ENCODE measurements at places on chromosomes 13 and 19.

DNA sequence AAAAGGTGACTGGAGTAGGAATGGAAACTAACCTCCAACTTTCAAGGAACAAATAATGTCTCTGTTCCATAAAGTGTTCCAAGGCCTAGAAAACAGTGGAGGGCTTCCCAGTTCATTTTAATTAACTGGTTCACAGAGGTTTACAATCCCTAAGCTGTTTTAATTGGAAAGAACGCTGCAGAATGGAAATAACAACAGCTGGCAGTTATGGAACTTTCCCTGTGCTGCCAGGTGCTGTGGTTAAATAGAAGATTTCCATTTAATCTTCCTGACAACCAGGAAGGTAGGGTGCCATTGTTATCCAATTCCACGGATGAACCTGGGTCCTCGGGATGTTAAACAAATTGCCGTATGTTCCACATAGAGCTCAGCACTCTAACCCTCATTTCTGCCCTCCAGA is 22.2 kb upstream of the PEG3 start:
- DNase-seq = no peak

DNA sequence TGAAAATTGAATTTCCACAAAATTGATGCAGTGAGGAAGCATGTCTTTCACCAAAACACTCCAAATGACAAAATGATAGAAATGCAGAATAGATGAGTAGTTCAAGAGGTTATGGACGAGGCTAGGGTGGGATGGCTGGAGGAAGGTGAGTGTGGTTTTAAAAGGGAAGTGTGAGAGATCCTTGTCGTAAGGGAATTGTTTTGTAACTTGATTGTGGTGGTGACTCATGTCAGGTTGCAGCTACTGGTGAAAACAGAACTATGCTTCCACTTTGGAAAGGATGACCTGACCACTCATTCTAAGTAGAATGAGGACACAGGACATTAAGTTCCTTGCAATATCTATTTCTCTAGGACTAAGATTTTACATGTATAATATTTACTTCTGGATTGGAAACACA is 345.7 kb downstream of the MTUS2 start:
- no peak for DNase-seq

DNA sequence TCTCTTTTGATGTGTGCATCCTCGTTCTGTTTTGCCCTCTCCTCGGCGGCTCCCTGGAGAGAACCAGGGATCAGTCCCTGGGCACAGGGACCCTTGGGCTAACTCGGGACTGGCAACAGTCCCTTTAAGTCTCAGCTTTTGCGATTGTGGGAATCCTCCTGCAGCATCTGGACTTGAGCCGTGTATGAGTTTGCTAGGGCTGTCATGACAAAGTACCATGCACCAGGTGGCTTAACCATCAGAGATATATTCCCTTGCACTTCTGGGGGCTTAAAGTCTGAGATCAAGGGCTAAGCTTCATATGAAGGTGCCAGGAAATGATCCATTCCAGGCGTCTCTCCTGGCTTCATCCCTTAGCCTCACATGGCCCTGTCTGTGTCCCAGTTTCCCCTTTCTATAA is 34.5 kb downstream of the ARHGEF18 start:
- DNase-seq = no peak

DNA sequence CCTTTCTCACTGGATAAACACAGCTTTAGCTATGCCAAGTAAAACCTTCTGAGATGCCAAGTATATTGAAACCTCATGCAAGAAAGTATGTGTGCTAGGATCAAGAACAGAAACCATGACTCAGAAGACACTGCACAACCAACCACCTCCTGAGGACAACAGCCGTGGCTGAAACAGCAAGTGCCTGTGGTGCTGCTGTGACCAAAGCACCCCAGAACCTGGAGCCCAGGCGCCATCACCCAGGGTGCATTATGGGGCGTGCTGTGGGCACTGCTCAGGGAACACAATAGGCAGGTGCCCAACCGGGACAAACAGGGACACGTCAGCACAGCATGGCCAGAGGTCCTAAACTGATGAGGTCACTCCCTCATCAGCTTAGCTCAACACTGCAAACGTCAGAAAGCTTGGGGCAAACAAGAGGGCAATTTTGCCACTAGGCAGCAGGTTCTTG is 101.3 kb upstream of the SLC15A1 start:
- DNase-seq = no peak

GRCh38 chr19:58356766-58357480 is 3.6 kb upstream of the A1BG start:
- no peak for DNase-seq

DNA sequence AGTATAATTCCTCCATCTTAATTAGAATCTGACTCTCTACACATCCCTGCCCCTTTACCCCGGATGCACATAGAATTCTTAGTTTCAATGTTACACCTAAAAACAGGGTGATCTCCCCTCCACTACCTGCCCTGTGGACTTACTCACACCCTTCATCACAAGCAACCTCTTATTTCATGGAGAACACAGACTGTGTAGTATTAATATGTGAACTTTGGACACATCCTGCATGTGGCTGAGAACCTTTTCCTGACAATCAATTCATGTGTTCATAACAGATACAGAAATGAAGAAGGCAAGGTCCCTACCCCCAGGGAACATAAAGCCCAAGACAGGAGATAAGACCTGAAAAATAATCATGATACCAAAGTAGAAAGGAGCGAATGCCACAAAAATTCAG is 11.8 kb downstream of the CEACAM6 start:
- no peak for DNase-seq

DNA sequence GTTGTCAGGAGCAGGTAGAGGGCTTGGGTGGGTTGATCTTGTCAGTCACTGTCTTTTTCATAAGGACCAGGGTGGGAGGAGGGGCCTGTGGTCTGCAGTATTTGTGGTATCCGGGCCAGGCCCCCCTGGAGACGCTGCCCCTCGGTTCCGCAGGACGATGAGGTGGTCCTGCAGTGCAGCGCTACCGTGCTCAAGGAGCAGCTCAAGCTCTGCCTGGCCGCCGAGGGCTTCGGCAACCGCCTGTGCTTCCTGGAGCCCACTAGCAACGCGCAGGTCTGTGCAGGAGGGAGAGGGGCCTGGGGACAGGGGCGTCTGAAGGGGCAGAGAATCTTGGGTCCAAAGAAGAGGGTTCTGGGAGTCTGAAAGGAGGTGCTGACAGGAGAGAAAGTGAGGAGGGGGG is 7.1 kb downstream of the RYR1 start:
- no peak for DNase-seq

- no peak for DNase-seq
Observed at GRCh38 chr13:21733475-21734263, 62.8 kb downstream of the FGF9 start.

- no peak for DNase-seq
Observed at GRCh38 chr13:50995854-50996253, 86.3 kb downstream of the RNASEH2B start.

DNA sequence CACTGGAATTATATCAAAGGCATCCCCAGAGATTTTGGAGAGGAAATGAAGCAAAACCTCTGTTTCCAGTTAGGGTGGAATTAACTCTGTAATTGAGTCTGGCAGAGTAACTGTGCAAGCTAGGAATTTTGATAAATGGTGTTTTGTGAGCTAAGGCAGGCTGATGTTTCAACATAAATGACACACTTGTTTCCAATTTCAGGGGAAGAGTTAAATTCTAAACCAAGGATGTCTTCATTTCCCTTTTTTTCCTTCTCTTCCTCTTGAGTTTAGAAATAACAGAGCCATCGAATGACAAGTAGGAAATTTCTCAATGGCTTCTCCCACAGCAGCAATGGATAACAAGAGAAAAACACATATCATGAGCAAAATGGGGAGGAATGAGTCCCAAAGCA is 131.2 kb downstream of the IRS2 start:
- no peak for DNase-seq

GRCh38 chr19:3817761-3818160 is 31.6 kb upstream of the MATK start:
- DNase-seq = no peak

DNA sequence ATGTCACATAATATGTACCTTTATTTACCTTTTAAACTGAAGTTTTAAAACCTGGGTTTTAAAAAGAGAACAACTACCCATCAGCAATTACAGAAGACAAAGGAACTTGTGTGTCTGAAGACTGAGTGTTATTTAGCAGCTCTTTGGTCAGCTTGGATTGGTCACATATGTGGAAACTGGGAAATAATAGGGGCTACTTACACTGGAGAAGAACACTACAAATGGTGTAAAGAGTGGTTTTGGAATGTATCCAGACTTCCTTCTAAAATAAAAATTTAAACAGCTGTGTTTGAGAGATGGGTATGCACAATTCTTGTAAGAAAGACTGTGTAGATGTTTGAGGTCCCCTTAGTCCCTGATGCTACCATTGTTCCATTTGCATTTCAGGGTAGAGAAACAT is 13.3 kb downstream of the TNFRSF19 start:
- no peak for DNase-seq

DNA sequence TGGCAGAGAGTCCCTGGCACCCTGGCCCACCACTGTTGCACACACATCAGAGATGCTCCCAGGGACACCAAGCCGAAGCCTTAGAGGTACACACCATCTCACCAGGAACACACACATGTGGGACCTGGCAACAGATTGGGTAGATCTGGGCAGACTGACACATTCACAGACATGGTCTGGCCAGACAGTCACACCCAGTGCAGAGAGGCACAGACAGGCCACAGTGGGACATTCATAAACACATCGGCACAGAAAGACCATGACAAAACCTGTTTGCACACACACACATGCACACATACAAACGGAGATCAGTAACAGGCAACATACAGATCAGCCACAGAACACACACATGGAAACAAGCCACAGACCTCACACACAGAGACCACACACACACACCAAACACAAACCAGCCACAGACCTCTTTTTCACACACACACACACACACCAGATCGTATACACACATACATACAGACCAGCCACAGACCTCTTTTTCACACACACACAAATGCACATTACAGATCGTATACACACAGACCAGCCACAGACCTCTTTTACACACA is 6.3 kb upstream of the JUNB start:
- DNase-seq = no peak

DNA sequence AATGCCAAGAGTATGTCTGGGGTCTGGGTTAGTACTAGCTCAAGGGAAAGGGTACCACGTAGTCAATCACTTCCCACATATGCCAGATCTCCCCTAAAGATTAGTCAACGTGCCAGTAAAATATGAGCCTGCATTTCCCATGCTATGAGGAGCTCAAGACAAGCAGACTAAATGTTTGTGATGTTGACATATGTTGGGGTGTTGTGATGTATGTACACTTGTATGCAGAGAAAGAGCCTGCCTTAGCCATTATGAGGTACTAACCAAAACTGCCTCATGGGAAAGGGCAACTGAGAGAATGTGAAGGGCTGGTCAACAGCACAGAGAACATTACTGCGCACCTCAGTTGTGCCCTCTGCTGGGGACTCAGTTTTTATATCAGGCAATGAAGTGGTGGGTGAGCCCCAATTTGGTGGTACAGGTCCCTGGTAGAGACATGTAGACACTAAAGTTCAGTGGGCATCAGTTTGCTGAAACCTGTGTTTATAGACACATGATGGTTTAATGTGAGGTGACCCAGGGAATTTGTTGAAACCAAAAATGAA is 287.0 kb downstream of the DCT start:
- DNase-seq = no peak

DNA sequence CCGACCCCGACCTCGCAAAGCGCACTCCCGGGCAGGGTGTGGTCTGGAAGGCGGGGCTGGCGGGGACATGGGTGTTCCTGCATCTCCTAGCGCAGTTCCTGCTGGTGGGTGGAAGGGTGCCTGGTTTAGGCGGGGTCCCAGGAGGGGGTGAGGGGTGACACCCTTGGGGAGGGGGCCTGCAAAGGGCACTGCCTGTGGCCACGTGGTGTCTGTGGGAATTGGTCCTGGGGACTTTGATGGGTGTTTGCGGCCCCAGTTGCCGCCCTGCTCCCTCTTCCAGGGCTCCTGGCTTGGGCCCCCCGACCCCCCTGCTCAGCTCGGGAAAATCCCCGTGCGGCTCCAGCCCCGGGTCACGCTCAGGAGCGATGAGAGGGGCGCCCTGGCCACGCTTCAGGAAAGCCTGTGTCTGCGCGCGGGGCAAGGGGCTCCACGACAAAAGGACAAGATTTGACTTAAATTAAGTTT is 19.1 kb downstream of the WTIP start:
- peak; percentile 82 for DNase-seq

DNA sequence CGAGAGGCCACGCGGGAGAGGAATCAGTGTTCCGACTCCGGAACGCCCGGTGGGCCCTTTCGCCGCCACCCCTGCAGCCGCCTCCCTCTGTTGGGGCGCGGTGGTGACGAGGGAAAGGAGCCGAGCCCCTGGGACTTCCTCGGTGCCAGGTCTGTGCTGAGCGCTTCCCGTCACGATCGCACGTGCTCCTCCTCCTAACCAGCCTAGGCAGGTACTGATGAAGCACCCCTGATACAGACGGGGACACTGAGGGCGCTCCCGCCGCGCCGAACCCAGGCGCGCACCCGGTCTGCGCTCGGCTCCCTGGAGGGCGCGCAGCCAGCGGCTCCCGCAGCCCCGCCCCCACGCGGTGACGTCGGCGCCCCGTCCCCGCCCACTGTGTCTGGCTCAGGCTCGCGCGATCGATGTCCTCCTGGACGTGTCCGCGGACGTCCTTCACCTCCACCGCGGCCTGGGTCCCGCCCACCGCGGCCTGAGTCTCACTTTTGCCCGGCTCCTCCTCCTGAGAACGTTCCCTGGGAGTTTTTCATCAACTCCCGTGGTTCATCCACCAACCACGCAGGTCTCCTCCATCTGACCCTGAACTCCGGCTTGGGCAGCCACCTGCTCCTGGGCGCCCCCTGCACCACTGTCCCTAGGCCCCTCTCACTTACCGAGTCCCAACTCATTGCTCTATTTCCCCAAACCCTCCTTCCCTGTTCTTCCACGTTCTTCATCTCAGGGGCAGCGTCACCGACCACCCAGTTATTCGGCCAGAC is 2.6 kb upstream of the KLK15 start:
- DNase-seq = peak; percentile 91

DNA sequence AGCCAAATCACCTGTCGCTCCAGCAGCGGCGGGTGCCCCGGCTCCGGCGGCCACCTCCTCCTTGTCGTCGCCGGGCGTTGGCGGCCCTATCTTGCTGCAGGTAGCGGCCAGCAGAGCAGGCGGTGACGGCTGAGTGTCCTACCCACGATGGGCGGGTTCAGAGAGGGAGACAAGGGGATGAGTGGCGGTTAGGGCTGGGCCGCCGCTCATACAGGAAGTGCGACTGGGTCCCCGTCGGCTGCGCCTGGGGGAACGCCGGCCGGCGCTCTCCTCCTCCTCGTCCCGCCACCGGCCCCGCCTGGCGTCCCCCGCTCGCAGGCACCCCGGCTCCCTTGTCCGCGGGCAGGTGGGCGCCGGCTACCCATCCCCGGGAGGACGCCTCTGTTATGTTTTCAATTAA is 1692.0 kb downstream of the SLITRK5 start:
- DNase-seq = no peak

- DNase-seq = no peak
Observed at GRCh38 chr19:15101479-15102082, 5.6 kb upstream of the SYDE1 start.

DNA sequence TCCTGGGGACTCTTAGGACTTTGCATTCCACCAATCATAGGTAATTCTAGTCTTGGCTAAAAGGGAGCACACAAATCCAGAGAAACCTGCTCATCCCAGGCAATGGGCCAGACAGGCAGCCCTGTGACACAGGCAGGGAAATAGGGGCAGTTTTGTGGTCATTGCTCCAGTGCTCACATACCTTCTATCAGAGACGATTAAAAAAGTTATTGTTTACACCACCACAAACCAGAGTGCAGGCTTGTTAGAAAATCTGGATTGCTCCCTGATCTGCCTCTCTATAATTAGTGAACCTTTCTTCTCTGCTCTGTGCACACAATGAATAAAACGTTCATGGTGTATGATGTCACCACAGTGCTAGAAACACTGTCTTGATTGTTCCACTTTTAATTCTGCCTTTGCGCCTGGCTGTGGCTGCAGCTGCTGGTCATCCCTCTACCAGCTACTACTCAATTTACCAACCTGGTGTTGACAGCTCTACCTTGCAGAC is 121.6 kb upstream of the SPATA13 start:
- DNase-seq = no peak
